ENCODE measurements at places on chromosomes 7 and 10.

DNA sequence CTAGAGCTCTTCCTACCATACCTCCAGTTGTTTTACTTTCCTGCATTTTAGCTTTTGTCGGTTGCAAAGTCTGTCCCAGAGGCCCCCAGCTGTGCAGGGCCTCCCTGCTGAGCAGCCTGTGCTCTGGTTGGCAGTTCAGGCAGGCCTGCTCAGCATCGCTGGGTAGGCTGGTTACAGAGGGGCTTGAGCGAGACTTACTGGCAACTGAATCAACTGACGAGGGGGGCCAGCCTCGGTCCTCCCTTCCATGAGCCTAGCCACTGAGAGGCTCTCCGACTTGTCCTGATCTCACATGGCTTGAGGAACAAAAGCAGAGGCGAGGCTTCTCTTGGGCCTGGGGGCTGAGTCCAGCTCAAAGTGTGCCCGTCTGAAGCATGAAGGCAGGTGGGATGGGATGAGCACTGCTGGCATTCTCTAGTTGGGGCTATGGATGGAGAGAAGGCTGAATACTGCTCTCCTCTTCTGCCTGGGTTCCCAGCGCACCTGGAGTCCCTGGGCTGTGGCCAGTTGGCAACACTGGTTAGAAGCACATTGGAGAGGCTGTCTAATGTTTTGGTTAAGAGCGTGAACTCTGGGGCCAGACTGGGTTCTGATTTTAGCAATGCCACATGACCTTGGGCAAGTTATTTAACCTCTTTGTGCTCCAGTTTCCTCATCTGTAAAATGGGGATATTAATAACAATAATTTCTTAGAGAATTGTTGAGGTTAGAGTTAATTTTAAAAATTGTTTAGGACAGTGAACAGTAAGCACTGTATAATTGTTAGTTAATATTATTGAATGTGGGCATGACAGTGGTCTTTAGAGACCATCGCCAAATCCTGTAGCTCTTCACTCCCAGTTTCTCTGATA is 6.9 kb upstream of the SFRP5 start:
- no peak for DNase-seq

- no peak for DNase-seq
Measured at GRCh38 chr10:34275626-34276130, 539.4 kb downstream of the PARD3 start.

- no peak for DNase-seq
Measured at GRCh38 chr7:69739190-69739589, 140.9 kb downstream of the AUTS2 start.

- peak; percentile 82 for DNase-seq
Measured at GRCh38 chr7:93228302-93228701, 2.0 kb upstream of the HEPACAM2 start.

- DNase-seq: no peak
Measured at GRCh38 chr10:12590675-12591659, 241.6 kb downstream of the CAMK1D start.

GRCh38 chr10:72812753-72813430 is 80.6 kb upstream of the OIT3 start:
- DNase-seq: no peak

DNA sequence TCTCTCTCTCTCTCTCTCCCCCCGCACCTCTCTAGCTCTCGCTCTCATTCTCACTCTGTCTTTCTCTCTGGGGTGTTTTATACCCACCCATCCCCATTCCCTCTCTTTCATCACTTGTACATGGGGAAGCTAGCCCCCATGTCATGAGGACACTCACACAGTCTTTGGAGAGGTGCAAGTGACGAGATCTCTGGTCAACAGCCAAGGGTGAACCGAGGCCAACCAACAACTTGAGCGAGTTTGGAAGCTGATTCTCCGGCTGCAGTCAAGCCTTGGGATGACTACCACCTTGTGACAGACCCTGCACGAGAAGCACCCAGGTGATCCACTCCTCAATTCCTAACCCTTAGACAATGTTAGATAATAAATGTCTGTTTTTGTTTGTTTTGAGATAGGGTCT is 10.1 kb upstream of the KBTBD2 start:
- DNase-seq: no peak

- no peak for DNase-seq
Measured at GRCh38 chr10:73859784-73860491, 14.4 kb downstream of the CAMK2G start.

- peak; percentile 34 for DNase-seq
Measured at GRCh38 chr10:112721080-112721698, 228.9 kb upstream of the TCF7L2 start.

DNA sequence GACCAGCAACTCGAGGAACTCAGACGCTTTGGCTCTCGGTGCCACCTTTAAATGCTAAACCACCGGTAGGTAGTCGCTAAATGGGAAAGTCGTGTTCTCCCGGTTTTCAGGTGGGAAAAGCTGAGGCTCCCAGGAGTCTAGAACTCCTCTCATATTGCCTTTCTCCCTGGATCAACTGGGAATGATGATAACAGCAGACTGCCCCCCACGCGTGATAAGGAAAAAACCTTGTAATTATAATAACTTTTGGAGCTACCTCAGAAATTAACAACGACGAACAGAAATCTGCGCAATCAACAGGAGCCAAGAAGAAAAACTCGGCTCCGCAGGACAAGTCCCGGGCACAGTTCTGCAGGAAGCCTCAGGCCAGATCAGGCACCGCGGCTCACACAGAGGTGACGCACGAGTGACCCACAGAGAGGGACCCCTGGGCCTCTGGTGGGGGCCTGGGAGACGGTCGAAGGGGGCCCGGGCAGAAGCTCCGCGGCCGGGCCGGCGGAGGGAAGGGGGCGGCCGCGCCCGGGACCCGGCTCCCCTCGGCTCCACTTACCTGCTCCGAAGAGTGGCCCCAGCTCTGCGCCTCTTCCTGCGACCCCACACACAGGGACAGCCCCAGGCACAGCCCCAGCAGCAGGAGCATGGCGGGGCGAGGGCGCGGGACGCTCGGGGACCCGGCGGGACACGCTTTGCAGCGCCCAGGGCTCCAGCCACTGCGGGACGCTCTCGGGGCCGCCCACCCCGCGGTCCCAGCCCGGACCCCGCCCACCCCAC is at the start of gene ITIH5:
ITIH5 (minus strand) TSS at position 714 of the 771 bp plus-strand sequence; CDS start at position 640, 74 bp downstream.
- DNase-seq: no peak

GRCh38 chr7:157807510-157807909 is 470.7 kb downstream of the DNAJB6 start:
- no peak for DNase-seq

GRCh38 chr7:100689230-100690135 is 4.6 kb downstream of the GIGYF1 start:
- DNase-seq: no peak

DNA sequence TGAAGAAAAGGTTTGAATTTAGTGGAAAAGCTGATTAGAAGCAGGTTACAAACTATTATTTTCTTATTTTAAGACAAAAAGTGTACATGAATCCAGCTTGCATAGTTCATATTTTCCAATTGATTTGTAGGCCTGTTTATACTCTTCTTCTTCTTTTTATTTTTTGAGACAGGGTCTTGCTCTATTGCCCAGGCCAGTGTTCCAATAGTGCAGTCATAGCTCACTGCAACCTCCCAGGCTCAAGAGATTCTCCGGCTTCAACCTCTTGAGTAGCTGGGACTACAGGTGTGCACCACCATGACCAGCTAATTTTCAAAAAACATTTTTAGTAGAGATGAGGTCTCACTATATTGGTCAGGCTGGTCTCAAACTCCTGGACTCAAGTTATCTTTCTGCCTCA is 45.0 kb downstream of the ARL4A start:
- DNase-seq: no peak

Measured in CD4-positive, alpha-beta T cell treated with Interleukin-4 for 1 hour (primary cell).